Activated CD4-positive, alpha-beta T cell treated with anti-CD3 and anti-CD28 coated beads, Interleukin-2, amount 50 U/mL, for 48 hours (primary cell): ENCODE measurements at places on chromosomes 2 and 18.

GRCh38 chr18:80034852-80035406, 695 bp downstream of the RBFA start:
- DNase-seq = no peak

- no peak for DNase-seq
These were observed 67.2 kb upstream of the NABP1 start for GRCh38 chr2:191610756-191611155.

DNA sequence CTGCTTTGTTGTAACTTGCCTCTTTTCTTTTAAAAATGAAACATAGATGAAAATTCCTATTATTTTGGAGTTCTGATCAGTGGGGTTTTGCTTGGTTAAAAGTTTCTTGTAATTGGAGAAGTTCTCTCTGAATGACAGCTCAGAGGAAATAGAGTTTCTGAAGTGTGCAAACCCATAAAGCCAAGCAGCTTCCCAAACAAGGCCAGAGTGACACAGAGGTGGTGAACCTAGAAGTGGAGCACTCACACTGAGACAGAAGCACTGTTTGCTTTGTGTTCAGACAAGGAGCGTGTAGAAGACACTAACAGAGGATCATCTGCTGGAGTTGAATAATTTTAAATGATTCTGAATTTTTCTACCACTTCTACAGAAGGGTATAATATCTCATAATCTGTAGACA, 49.2 kb downstream of the FBXO48 start:
- no peak for DNase-seq

GRCh38 chr18:750456-750855, 38.0 kb upstream of the ENOSF1 start:
- no peak for DNase-seq

DNA sequence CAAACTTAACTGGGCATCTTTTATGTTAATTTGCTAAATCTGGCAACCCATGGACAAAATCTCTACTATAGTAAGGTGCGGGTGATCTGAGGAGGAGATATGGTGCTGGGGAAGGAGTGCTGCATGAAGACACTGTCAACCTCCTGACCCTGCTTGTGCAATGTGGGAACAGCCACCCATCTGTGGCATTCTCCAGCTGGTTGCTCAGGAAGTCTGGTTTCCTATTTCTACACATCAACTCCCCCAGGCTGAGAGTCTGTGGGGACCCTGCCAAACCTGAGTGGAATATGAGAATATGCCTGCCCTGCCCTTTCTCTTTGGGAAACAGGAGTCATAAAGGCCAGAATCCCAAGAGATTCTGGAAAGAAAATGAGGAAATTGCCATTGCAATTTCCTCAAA, 60.1 kb upstream of the PAX3 start:
- DNase-seq = no peak

DNA sequence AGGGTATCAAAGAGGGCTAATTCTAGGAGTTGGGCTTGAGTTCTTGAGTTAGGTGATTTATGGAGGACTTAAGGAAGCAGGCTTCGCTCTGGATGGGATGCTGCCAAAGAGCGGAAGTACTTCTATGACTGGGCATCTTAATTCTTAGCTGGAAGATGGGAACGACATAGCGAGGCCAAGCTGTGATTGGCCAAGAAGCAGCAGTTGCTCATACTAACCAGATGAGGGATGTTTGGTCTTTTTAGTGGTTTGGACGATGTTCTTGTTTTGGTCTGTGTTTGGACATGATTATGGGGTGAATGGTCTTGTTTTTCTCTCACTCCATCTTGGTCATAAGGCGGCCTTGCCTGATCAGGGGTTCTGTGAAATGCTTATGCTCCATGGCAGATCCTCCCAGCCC, 133.7 kb downstream of the MSH2 start:
- no peak for DNase-seq

GRCh38 chr2:98580656-98581284, 27.5 kb downstream of the COA5 start:
- DNase-seq = no peak

- no peak for DNase-seq
These were observed 40.3 kb upstream of the ATP8B1 start for GRCh38 chr18:57843386-57843785.

- DNase-seq = no peak
These were observed 108.1 kb downstream of the NUP35 start for GRCh38 chr2:183232161-183232865.

DNA sequence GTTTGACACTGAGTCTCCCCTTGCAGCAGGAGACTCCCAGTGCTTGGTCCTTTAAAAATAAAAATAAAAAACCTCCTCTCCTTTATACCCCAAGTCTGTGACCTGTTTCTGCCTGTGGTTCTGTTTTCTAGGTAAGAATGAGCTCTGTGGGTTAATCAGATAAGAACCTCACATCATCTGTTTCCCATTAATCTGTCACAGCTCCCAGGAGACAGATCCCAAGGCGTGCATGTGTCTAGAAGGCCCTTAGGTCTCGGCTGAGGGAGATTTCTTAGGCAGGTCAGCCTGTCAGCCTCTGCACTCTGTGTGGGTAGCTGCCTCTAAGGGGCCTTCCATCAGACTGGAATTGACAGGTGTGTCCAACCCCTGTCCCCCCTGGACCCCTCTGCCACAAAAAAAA, 80.7 kb downstream of the FHOD3 start:
- DNase-seq = no peak

DNA sequence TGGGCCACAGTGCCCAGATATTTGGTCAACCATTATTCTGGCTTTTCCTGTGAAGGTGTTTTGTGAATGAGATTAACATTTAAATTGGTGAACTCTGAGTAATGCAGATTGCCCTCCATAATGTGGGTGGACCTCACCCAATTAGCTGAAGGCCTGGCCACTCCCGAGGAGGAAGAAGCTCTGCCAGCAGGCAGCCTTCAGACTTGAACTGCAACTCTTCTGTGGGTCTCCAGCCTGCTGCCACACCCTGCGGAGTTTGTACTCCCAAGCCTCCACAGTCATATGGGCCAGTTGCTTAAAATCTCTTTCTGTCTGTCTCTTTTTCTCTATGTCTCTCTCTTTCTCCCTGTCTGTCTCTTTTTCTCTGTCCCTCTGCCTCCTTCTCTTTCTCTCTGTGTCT, 262.7 kb downstream of the MYCN start:
- DNase-seq = no peak

- no peak for DNase-seq
These were observed 558 bp downstream of the DNAJC10 start for GRCh38 chr2:182716650-182716979.

DNA sequence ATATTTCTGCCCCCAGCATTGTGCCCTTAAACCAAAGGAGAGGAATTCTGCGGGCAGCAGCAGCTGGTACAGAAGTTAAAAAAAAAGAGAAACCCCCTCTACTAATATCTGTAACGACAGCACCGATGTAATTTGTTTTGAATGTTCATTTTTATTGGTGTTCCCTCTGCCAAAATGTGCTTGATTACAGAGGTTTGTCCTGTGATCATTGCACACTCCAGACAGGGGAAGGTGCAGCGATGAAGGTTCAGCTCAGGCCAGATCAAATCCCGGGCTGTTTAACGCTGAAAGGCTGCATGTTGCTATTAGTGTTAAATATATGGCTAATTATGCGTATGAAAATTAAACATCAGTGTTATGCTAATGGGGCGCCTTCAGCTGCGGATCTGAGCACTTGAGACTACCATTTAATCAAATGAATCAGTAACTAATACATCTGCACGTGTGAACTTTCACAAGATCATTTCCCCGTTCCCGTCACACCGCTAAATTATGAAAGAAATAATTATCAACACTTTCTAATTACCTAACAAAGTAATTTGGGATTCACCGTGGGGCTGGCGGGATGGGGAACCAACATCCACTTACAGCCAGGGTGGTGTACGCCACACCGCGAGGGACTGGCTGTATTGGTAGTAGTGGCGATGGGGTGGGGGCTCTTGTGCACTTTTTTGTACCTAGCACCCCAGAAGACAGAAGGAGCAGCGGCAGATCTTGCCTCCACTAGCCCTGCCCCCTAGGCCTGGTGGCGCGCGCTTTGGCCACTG, 1.5 kb upstream of the DLX1 start:
- no peak for DNase-seq

- DNase-seq = no peak
These were observed 39.6 kb upstream of the BOD1L2 start for GRCh38 chr18:57107140-57107832.
